ENCODE measurements at places on chromosomes 4 and X.

DNA sequence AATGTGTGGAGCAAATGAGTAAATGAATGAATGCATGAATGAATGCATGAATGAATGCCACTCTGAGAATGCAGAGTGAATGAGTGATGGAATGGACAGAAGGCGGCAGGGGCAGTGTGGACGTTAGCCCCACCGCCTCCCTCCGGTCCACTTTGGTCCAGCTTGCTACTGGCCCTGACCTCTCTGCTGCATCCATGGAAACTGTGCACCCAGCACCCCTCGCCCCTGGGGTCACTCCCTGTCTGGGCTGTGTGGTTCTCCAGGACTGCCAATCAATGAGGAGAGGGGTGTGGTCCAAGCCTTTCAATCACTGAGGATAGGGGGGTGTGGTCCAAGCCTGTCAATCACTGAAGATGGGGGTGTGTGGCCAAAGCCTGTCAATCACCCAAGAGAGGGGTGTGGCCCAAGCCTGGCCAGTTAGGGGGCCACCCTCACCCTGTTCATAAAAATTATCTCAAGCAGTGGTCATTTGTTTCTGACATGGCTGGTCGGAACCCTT lies 39.2 kb upstream of the ASMTL start:
- DNase-seq, result no peak

DNA sequence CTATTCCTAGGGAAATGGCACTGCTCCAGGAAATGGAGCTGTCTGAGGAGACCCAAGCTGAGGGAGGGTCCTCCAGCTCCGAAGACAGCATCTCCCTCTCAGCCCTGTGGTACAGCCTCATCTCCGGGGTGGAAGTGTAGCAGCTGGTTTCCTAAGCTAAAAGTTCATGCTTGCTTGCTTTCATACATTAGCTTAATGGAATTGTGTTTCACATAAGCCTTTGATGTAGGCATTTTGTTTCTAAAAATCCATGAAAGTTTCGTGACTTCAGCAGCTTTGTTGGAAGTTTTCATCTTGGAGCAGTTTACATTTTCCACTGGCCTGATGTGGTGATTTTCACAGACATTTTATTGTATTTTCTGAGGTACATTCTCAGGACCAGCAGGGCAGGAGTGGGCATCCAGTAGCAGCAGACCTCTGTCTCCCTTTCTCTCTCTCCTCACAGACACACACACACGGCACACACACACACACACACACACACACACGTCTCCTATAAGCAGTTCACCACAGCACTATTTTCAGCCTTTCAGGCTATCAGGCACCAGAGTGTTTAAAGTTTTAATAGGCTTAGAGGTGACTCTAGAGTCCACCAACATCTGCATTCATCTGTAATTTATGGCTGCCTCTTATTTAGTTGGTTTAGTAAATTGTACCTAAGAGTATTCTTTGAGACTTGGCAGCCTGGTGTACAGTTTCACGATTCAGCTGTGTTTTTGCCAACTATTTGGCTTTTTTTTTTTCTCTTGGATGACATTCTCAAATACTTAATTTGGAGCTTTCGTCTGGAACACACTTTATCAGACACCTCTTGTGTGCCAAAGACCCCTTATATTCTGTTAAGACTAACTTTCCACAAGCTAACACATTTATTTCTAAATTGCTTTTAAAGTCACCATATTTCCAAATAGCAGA lies 225.8 kb upstream of the SFRP2 start:
- DNase-seq, result no peak

- no peak for DNase-seq
These were observed 28.3 kb downstream of the LANCL3 start for GRCh38 chrX:37599729-37600128.

DNA sequence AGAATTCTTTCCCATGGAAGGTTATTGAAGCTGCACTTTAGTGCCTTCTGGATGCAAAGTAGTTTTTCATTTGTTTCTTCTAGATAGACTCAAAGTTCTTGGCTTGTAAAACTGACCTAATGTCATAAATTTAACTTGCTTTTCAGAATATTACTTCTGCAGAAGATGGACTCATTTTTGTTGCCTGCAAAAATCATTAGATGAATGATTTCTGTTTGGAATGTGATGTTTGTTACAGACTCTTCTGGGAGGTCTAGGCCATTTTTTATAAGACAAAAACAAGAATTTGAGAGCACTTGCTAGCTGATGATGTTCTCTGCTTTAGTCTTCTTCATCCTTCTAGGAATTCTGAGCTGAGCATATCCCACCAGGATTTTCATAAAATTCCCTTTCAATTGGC lies 308.6 kb upstream of the GIMD1 start:
- no peak for DNase-seq

GRCh38 chrX:567891-568290 lies 62.7 kb upstream of the SHOX start:
- DNase-seq, result no peak

Data from stimulated activated CD8-positive, alpha-beta memory T cell treated with anti-CD3 and anti-CD28 coated beads, Interleukin-7, amount 100 ng/mL, for 1 hour (primary cell).